GM12892 (cell line): ENCODE measurements at places on chromosomes 7 and 10.

DNA sequence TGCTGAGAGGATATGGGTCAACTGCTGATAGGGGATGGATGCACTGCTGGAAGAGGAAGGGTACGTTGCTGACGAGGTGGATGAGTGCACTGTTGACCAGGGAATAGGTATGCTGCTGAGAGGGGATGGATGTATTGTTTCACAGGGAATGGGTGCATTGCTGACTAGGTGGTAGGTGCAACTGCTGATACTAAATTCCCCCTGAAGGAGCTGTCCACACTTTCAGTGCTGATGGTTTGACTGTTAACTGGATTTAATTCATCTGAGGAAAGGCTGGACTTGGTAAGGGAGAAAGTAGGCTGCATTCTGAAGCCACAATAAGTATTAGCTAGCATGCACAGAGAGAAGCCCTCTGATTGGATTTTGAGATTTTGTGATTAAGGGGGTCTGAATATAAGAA lies 1196.8 kb upstream of the PHF14 start:
- no peak for DNase-seq

GRCh38 chr7:119748251-119748860 lies 524.6 kb upstream of the KCND2 start:
- DNase-seq: no peak

GRCh38 chr7:77438131-77438530 lies 22.0 kb upstream of the GSAP start:
- no peak for DNase-seq

- no peak for DNase-seq
Measured at GRCh38 chr7:42677751-42678699, 233.8 kb downstream of the C7orf25 start.

DNA sequence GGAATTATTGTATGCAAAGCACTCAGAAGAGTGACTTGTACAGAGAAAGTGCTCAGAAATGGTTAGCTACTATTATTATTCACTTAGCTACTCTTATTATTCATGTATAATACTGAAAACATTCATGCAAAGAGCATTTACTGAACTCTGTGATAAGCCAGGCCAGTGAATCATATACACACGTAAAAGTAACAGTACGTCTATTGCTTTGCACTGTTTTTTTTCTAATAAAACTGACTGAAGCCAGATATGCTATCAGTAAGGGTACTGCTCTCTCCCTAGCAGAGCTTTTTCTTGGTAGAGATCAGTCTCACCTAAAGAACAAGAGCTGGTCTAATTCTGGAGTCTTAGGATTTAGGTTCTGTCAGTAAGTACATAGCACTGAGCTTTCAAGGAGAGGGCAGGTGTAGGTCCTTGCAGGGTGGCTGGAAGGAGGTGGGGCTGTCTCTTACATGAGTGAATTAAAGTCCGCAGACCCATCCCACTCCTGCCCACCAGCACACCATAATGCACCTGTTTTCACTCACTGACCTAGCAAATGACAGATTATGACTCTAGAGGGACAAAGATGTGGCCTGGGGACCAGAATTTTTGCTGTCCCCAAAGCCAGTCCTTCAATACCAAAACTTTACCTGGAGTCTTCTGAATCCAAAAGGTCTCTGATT lies 145.9 kb downstream of the ARID5B start:
- no peak for DNase-seq

- no peak for DNase-seq
Measured at GRCh38 chr10:74058658-74059057, 60.7 kb downstream of the VCL start.

DNA sequence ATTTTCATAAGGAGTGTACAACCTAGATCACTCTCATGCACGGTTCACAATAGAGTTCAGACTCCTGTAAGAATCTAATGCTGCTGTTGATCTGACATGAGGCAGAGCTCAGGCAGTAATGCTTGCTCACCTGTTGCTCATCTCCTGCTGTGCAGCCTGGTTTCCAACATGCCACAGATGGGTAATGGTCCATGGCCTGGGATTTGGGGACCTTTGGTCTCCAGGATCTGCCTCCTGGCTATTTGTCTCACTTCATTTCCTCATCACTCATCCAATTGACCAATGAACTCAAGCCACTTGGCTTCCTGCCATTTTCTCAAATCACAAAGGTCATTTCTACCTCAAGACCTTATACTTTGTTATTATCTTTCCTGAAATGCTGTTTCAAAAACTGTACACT lies 786.1 kb downstream of the ANKRD7 start:
- no peak for DNase-seq

DNA sequence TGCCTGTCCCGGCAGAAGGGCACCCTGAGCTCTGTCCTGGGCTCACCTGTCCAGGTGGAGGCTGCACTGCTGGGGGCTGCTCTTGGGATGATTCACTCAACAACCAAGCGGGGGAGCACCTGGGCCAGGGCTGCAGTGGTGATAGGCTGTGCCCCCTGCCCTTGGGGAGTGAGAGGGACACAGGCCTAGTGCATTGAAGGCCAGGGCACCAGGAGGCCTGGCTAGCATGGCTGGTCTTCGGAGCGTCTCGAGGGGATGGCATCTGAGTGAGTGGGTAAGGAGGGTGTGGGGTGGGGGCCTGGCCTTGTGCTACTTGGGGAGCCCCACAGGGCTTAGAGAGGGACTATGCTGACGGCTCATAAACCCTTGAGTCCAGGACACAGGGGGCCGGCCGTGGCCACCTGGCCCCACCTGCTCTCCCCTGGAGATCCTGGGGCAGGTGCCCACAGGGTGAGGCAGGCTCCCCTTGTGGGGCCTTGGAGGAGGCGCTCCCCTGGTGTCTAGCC lies 3.1 kb downstream of the PWWP2B start:
- no peak for DNase-seq

DNA sequence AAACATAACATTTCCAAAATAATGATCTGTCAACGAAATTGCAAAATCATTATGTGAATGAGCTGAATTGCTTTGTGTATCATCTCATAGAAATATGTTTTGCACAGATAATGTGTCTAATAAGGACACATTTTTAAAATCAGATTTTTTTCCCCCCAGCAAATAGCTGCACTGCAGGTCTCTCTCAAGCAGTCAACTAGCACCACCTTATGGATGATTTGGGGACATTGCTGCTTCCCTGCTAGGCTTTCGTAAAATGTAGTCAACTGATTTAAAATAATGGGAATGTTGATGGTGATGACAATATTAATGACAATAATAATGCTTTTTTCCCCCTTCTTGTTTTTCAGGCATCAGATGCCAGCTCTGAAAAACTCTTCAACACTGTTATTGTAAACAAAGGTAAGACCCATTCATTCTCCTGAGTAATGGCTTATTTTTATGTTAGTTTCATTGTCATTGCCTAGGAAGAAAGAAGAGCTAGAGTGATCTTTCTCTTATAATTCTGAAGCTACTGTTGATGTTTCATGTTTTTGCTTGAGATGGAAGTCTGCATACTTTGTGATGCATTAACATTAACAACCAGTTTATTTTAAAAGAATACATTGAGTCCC lies 433.6 kb upstream of the GALNT17 start:
- no peak for DNase-seq

DNA sequence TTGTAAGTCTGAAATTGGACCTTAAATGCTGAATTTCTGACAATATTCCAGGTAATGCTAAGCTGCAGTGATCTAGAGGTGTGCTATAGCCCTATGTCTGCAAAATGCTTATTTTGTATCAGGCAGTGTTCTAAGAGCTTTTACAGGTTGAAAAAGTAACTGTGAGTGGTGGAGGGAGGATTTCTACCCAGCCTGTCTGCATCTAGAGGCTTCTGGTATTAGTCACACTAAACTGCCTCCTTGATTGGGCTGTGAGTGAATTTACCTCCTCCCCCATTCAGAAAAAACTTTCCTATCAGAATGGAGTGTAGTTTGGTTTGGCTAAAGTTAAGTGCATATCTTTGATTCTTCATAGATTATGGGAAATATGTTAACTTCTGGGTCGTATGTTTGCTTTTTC lies 56.8 kb downstream of the BBS9 start:
- no peak for DNase-seq

DNA sequence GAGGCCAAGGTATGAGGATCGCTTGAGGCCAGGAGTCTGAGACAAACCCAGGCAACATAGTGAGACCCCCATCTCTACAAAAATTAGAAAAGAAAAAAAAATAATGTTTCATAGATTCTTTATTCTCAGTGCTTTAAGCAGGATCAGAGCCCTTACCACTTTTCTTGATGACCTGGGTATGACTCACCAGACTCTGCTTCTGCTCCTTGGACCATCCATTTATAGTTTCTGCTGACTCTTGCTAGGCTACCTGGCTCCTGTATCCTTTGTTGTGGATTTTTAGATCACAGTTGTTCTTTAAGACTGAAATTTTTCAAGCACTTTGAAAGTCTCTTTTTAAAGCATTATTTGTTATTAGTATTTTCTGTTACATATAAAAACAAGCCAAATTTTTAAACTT lies 411.1 kb downstream of the GFRA1 start:
- no peak for DNase-seq

DNA sequence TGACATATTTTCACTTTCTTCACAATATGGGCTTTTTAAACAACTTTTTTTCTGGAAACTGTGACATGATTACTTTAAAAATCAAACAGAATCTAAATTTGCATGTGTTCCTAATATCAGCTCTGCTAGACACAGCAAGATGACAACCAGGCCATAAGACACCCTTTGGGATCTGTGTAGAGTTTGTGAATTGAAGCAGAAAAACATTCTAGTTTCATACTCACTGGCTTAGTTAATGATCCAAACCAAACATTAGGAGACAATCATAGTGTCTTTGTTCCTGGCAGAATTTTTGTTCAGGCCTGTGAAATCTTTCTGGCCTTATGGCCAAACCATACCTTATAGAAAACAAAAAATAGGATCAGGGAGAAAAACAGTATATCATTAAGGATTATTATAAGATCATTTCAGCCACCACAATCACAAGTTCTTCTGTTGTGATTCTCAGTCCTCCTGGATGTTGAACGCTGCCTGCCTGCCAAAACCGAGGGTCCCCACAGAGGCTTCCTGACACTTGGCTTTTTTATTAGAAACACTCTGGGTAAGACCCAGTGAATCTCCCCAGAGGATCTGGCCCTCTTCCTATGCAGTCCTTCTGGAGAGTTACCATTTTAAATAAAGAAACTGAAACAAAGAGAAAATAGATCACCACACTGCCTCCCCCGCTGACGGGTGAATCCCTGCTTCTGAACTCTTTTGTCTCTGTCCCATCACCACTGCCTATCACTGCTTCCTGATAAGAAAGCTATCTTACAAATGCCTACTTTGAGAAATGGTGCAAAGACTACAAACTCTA lies 79.2 kb upstream of the PPP1R3C start:
- no peak for DNase-seq

- no peak for DNase-seq
Measured at GRCh38 chr7:108015740-108016139, 12.8 kb upstream of the LAMB1 start.

- DNase-seq: peak; percentile 22
Measured at GRCh38 chr7:7641129-7641663, 644 bp downstream of the UMAD1 start.

GRCh38 chr7:159091480-159092475 lies 52.9 kb downstream of the VIPR2 start:
- DNase-seq: no peak

DNA sequence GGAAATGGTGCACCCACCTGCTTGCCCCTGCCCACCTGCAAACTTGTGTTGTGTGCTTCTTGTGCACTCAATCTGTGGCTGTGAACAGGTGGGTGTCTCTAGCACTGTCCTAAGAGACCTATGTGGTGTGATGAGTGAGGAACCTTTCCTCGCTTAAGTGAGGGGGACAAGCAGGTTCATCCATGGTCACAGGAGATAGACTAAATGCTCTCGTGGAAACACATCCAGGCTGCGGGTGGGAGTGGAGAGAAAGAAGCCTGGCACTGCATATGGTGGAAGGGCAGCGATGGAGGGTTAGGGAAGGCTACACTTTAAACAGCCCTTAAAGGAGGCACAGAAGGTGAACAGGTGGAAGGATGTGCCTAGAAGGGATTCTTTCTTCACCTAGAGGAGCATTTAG lies 330.9 kb downstream of the CXCL12 start:
- DNase-seq: no peak

DNA sequence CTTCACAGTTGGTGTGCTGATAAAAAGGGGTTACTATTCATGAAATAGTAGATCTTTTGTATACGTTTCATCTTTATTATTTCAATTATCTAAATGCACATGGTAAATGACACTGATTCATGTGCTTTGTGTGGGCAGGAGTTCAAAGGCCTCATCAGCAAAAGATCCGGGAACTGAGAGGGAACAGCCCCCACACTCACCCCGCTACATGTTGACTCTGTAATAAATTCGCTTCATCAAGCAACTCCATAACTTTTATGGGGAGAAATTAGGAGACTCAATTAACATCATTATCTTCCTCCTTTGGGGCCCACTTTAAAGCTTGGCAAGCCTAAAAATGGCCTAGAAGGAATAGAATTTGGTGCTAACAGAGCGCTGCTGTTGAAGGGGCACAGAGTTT lies 250.7 kb upstream of the BMPER start:
- no peak for DNase-seq

- DNase-seq: no peak
Measured at GRCh38 chr10:114508376-114508775, 104.1 kb upstream of the AFAP1L2 start.

DNA sequence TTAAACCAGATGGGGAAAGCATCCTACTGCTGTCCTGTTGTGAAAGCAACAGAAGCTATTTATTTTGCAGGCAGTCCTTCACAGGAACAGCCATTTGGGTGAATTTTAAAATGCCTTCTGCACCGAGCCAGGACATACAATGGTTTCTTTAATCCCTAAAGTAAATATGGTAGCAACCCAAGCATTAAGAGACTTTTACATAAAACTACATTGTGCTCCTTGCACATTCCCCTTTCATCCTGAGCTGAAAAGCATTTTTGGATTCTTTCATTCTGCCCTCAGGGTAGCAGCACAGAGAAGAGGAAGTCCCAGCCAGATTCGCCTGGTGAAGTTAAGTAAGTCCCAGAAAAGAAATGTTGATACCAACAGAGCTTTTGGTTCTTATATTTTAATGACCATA lies 84.0 kb upstream of the FAM3C start:
- no peak for DNase-seq

GRCh38 chr7:107563081-107563774 lies 492 bp downstream of the COG5 start:
- no peak for DNase-seq

GRCh38 chr10:30762620-30763019 lies 133.1 kb upstream of the LYZL2 start:
- no peak for DNase-seq

- no peak for DNase-seq
Measured at GRCh38 chr7:84904561-84904960, 282.3 kb downstream of the SEMA3D start.

DNA sequence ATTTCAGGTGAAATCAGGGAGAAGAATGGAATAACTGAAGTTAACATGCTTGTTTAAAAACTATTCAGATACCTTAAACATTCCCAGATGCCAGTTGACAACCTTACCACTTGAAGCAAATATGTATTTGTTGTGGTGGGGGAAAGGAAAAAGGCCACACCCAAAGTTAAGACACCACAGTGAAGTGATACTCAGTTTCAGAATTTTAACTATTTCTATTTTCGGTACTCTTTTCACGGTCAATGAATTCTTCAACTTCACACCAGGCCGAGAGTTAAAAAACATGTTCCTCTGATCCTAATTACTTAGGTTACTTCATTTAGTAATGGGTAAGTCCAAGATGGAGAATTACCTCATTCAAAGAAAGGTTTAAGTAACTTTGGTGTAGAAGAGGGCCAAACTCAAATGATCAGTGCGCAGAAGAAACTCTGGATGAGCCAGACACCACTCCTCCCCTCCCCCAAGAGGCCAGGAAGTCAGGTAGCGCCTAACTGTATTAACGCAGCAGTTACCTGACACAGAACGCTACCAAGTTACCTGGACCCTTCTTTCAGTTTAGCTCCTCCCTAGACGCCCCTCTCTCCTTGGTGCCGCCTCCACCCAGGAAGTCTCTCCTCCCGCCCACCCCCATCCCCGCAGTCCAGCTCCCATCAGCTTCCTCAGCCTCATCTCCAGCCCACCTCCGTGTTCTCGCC lies 700 bp downstream of the MTPN start:
- DNase-seq: no peak
